ENCODE measurements at places on chromosomes 7 and 10. TPM values are rescaled to one million over a fixed set of nuclear protein-coding genes. Genes with fewer than 3 reads are reported as not detected.

Gene PRXL2A
- total RNA-seq, result 112 TPM

Gene AKR1C8
- total RNA-seq, result 0.68 TPM

Gene CPN1
- total RNA-seq, result not detected

Gene FAM241B
- 6.7 TPM for total RNA-seq

Gene GPR37
- total RNA-seq, result 0.24 TPM

Gene LAMB4
- 0.47 TPM for total RNA-seq

Gene STEAP4
- 53.3 TPM for total RNA-seq

Gene ZNF316
- total RNA-seq, result 18.3 TPM

Gene CALCR
- total RNA-seq, result 0.08 TPM

Gene HEPACAM2
- total RNA-seq, result not detected

Gene TIAL1
- 70.2 TPM for total RNA-seq

Gene ZNF777
- total RNA-seq, result 7.5 TPM

Gene ZPBP
- not detected for total RNA-seq

Gene ENTPD1
- 11.8 TPM for total RNA-seq

Gene TAS2R3
- 0.47 TPM for total RNA-seq

Gene DEPP1
- 36.7 TPM for total RNA-seq

Gene HABP2
- not detected for total RNA-seq
